ENCODE measurements at places on chromosomes 6 and 20. TPM values are rescaled to one million over a fixed set of nuclear protein-coding genes. Genes with fewer than 3 reads are reported as not detected.

Gene HTR1E
- not detected for total RNA-seq

Gene BMP6
- not detected for total RNA-seq

DNA sequence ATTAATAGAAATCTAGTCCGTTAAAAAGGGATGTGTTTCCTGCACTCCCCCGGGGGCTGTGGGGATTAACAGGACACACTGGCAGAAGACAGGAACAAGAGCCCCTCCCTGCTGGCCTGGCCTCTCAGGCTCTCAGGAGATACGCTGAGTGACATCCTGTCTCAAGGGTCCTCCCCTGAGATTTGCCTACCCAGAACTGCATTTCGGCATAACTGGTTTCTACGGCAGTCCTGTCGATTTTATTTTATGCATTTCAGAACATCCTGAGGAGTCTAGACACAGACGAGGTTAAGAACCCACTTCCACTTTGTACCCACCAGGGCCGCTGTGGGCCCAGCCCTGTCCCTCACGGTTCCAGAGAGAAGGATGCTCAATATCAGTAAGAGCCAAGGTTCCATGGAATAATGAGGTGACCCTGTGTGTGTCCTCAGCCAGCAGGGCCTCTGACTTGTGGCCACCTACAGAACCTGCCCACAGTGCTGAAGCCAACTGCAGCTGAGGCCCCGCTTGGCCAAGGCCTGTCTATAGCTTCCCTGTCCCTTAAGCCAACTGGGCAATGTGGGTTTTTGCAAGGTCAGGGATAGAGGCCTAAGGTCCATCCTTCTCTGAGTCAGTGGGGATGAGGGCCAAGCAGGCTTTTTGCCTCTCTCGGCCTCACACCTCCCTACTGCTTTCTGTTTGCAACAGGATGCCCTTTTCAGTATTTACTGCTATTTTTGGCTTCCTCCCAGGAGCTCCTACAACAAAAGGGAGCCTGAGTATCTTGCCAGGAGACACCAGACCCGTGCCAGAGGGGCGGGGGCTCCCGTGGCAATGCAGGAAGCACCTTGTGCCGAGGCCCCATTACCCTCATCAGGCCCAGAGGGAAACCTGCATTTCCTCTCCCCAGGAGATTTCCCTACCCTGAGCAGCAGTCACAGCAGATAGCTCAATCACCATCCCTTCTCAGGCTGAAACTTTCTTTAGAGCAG, 14.7 kb downstream of the UQCC2 start:
- DNase-seq, result no peak

DNA sequence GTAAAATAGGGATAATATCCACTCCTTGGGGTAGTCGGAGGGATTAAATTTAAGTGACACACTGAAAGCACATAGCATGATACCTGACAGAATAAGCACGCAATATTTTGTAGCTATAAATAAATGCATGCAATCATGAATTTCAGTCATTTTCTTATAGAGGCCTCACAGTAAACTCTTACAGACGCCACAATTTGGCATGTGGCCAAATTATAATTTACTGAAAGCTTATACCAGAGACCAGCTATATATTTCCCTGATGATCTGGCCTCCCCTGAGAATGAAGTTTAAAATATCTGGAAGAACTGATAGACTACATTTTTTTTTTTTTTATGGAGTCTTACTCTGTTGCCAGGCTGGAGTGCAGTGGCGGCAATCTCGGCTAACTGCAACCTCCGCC, 40.9 kb downstream of the QRSL1 start:
- no peak for DNase-seq

DNA sequence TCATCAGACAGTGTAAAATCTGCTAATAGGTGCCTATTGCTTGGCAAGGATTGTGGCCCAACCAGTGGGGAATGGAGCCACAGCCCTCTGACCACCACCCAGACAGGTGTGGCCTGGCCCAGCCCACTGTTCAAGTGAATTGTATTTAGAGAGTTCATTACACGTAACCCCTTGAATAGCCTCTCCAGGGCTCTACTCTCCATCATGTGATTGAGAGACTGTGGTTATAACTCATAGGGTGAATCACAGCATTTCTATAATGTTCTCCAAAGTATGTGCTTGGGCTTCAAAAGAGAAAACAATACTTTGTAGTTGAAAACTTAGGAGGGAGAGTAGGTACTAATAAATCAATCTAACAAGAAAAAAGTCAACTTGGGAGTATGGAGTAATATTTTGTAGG, 38.4 kb downstream of the ALDH8A1 start:
- no peak for DNase-seq

GRCh38 chr20:38129893-38130609, 35.0 kb downstream of the TGM2 start:
- no peak for DNase-seq

DNA sequence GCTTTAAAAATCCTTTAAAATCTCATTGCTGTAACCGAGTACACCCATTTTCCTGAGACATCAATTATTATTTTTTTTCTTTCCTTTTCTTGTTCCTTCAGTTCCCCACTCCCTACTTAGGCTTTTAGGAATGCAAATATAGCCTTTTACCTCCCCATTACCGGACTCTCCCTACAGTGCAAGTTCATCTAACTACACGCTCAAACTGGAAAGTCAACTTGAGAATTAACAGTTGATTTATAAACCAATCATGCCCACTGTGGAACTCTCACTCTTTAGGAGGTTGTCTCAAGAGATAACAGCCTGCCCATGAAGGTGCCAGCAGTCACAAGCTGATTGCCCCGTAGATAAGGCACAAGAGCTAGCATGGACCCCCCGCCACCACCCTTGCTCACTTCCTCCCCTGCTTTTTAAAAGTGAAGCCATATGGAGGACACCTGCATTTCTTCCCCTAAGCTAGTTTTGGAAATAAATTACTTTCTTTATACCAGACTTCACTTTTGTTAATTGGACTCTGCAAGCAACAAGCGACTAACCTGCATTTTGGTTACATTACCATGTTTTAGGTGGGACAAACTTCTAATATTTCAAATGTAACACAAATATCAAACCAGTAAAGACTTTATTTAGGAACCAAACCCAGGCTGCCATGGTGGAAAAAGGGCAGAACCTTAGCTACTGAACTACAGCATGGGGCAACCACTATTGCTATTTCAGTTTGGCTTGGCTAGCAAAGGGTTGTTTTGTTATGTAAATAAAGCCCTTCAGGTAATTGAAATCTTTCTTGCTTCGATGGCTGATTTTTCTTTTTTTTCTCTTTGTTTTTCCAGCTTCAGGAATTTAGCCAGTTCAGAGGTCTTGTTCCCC, 34.9 kb downstream of the UBD start:
- no peak for DNase-seq

DNA sequence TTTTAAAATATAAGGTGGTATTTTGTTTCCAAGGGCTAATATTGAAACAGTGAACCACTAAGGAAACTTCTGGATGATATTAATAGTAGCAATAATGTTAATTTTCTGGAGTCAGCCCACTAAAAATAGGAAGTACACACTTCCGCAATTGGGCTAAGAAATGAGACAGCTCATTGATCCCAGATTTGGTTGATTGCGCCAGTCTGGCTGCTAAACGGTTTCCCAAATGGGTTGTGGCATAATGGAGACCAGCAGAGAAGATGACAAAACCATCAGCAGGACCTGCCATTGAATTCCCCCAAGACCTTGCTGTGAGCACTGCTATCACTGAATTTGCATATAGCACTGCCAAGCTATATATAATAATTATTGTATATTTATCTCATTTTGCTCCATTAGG, 71.2 kb upstream of the SGK1 start:
- no peak for DNase-seq

DNA sequence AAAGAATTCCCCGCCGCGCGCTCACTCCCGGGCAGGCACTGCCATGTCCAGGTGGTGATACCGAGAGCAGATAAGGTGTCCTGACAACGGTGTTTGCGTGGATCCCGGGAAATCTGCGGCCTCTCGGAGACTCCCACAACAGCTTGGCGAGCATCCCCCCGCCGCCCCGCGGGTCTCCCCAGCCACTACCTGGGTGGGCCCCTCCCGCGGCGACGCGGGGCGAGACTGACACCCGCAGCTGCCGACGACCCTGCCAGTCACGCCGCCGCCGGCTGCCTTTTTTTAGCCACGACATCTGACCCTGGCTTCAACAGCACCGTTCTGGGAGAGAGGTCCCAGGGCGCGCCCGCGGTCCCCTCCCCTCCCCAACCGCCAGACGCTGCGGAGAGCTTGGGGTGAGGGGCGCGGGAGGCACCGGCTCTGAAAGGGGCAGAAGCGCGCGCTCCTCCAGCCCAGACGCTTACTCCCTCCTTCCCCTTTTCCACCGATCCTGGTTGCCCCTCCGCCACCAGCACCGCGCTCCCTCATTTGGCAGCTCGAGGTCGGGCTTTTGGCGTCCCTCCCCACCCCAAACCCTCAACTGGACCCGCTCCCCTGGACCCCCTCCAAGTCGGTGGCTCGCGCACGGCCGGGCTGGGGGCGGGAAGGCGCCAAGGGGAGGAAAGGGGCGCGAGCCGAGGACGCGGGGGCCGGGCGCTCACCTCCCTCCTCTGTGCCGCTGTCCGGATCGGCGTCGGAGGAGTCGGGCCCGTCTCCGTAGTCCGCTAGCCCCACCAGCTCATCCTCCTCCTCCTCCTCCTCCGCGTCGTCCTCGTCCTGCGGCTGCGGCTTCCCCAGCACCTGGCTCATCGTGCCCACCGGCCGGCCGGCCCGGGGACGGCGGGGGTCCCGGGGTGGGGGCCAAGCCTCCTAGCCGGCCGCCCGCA, 665 bp downstream of the RRAGD start:
- DNase-seq, result no peak

DNA sequence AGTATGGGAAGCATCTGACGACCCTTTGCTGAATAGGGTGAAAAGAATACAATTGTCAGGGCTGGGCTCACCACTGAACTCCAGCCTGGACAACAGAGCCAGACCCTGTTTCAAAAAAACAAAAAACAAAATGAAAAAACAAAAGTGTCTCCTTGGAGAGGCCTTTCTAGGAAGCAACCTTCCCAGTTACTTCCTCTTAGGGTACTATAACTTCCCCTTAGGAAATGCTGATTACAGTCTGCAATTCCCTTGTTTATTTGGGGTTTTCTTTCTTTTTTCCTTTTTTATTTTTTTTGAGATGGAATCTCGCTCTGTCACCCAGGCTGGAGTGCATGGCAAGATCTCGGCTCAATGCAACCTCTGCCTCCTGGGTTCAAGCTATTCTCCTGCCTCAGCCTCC, 20.5 kb upstream of the TTPAL start:
- DNase-seq, result no peak

Data from HepG2 (cell line).